ENCODE measurements at places on chromosomes 5 and 9.

DNA sequence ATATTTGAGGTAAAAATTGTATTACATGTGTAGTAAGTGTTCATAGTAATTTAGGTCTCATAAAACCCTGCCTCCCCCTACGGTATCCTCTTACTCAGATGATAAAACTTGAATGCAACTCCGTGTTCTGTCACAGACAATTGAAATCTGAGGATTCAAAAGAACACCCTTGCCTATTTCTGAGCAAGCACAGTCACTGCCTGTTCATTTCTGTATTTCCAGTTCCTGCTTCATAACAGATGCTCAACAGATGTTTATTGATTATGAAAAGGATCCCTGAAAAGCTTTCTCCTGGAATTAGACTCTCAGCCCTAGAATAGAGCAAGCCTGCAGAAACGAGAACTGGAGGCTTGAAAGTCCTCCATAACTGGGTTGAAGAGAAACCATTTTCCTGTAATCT lies 144.1 kb upstream of the SPEF2 start:
- DNase-seq: no peak

DNA sequence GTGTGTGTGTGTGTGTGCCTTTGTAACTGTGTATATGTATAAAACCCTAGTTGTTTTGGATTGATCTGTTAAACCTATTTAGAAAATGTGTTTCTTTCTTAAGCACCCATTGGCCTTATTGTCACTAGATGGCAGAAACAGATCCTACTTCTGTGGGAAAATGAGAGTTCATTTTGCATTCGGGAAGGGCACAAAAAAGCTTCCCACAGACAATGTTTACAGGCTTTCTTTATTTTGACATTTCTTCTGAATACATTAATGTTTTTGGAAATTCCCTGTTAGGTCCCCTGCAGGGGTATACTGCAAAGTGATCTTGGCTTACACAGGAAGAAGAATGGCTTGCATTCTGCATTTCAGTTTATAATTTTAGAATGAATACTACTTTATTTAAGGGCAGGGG lies 481.8 kb upstream of the ARRDC3 start:
- no peak for DNase-seq

GRCh38 chr5:112848116-112848811 lies 12.8 kb upstream of the SRP19 start:
- DNase-seq: peak; percentile 31

DNA sequence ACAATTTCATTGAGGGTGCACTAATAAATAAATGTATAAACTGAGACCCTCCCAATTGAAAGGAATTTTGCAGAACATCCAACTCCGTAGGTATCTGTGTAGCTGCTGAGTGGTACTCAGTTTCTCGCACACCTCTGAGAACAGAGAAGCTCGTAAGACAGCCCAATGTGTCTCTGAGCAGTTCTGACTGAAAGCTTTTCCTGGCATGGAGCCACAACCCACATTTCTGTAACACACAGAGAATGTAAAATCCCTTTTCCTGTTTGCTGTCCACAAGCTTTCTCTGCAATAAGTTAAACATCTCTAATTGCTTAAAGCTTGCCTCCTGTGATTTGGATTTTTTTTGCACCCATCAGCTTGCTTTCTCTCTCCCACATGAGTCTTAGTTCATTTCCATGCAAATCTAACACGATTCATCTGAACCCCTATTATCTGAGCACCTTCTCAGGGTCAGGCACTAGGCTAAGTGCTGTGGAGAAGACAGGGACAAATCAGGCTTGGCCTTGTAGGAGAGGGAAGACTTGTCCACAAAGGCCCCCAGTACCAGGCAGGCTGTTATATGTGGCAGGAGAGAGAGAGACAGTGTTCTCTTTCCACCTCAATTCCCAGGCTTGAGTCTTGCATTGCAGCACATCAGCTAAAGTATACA lies 44.2 kb upstream of the COL15A1 start:
- no peak for DNase-seq

GRCh38 chr5:35502206-35502605 lies 115.5 kb upstream of the SPEF2 start:
- no peak for DNase-seq

DNA sequence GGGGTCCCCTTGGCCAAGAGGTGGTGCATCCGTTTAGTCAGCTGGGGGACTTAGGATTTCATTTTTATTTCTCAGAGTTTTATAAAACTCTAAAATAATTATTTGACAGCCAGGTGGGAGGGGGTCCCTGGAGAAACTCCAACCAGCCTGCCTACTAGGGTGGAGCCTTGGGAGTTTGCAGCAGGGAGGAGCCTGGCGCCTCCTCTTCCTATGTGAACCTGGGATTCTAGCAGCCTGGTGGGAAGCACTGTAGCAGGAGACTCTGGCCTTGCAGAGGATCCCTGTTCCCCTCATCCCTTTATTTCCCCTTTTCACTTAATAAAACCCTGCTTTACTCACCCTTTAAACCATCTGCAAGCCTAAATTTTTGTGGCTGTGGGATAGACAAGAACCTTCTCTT lies 50.8 kb downstream of the FXN start:
- no peak for DNase-seq

DNA sequence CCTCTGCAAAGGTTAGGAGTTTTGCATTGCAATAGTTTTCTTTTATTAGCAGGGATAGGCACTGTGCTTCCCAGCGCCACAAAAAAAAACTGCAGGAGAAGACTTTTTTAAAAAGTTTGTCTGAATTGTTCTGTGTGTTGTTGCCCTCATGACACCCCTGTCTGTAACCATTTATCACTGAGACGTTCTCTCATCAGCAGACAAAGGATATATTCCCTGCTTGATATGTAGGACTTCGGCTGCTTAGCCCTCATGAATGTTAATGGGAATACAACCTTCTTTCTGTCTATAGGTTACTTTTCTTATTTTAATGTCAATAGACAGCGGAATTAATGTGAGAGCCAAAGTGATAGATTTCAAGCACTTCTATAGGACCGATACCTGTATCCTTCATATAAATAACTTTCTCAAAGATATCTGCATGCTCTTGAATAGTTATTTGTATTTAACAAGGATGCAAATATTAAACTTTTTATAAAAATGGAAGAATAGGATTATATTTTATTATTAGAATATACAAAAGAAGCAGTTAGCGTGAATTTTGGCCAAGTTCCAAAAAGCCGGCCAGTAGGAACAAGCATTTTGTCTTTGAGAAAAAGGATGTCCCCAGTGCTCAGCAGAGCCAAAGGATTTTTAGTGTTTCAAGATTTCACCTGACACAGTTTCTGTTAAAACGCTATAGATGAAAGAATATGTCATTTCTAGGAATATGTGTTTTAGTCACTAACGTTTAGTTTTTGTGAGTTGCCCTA lies 1.5 kb upstream of the LYSMD3 start:
- DNase-seq: no peak

GRCh38 chr9:116905171-116905588 lies 218.1 kb downstream of the TRIM32 start:
- DNase-seq: no peak

- no peak for DNase-seq
These were observed 3.9 kb downstream of the VDAC1 start for GRCh38 chr5:134000696-134001453.

- no peak for DNase-seq
These were observed 22.6 kb downstream of the MRRF start for GRCh38 chr9:122287214-122287720.

DNA sequence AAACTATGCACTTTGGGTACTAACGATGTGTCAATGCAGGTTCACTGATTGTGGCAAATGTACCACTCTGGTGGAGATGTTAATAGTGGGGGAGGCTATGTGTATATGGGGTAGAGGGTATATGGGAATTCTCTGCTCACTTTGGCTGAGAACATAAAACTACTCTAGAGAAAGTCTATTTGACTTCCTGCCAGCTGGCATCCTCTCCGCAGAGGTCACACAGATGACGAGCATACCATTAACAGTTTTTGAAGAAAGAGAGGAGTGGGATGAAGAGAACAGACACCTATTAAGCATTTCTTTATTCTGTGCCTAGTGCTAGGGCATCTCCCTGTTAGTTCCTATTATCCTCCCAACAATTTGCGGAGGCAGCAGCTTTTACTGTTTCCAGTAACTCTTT lies 58.4 kb upstream of the TRIM32 start:
- no peak for DNase-seq

Data from NCI-H524 treated with DMSO at 0.1 percent for 48 hours (cell line).